NCI-H345 (cell line): ENCODE measurements at places on chromosomes 11 and 22.
A peak's percentile ranks its signal among the peaks of the same experiment; 100 is the strongest.

- DNase-seq = peak; percentile 28
Measured at GRCh38 chr22:25120093-25120561, 79.5 kb upstream of the CRYBB3 start.

DNA sequence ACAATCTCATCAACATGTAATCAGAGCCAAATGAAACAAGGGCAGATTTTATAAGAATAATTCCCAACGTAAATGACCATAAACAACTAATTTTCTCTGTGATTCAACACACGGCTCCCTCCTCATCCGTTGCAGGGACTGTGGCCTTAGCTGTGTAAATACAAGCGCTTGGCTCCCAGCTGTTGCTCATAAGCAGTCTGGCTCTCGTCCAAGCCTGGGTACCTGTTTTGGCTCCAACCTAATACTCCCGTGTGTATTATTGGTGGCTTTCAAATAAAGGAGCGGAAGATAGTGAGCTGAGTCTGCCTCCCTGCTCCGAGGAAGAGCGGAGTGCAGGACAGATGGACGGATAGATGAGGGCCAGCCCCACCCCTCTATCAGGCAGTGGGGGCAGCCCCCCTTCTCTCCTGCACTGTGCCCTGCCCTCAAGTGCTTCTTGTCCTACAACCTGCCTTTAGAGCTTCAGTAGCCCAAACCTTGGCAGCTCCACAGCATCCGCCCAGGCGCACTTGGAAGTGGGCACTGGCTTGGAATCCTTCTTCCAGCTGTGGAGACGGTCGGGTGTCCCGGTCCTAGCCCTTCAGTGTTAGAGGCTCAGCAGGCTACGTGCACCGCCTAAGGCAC lies 670.9 kb downstream of the BRD1 start:
- DNase-seq = peak; percentile 91

DNA sequence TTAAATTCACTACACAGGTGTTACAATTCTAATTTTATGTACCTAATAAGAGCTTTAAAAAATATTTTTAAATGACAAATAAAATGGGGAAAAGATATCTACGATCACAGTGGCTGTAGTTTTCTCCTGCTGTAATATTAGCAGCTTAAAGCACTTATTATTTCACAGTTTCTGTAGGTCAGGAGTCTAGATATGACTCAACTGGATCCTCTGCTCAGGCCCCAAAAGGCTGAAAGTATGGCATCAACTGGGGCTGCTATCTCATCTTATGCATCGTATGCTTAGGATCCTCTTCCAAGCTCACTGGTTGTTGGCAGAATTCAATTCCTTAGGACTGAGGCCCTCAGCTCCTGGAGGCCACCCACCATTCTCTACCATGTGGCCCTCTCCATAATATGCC lies 12.8 kb downstream of the FBXO3 start:
- DNase-seq = no peak

DNA sequence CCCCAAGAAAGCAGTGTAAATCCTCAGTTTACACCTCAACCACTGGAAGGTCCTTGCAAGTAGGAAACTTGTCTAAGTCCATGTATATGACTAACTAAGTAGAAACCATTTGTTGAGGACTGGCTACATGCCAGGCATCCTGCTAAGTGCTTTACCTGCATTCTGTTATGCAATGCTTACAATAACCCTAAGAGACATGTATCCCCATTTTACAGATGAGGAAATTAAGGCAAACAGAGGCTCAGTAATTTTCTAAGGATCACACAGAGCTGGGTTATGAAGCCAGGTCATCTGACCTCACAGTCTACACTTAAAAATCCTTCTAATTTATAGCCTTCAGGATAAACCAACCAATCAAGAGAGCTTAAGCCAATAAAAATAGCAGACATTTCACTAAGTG lies 1.5 kb downstream of the TIMM10 start:
- no peak for DNase-seq

DNA sequence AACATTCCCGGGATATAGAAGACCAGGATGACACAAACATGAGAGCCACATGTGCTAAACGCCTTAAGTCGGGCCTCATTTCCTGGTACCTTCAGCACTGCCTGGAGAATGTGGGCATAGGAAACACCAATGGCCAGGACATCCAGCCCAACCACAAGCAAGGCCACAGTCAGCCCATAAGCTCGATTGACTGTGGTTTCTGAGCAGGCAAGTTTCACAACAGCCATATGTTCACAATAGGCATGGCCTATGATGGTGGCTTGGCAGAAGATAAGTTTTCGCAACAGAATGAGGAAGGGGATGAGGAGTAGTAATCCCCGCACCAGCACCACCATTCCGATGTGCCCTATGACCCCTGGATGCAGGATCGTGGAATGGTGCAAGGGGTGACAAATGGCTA lies 26.9 kb upstream of the OR56A1 start:
- DNase-seq = no peak

- no peak for DNase-seq
Measured at GRCh38 chr22:21613553-21614233, 16.1 kb downstream of the YDJC start.

- peak; percentile 23 for DNase-seq
Measured at GRCh38 chr11:116424615-116425261, 348.0 kb downstream of the BUD13 start.

DNA sequence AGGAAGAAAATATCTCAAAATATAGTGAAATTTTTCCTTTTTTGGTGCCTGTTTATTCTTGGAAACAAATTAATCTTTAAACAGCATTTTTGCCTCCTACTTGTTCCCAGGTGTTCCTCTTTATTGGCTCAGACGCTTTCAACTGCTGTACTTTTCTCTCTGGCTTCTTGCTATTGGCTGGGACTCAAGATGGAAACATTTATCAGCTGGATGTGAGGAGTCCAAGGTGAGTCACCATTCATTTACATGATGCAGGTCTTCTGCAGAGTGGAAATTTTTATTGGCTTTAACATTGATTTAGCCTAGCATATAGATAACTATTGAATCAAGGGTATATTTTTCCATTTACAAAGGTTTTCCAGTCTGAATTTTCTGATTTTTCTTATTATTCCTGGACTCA lies 34.4 kb upstream of the DNAJB13 start:
- DNase-seq = no peak

GRCh38 chr11:3614742-3615171 lies 27.0 kb downstream of the ART5 start:
- DNase-seq = no peak
